ENCODE measurements at places on chromosomes 1 and 21.

DNA sequence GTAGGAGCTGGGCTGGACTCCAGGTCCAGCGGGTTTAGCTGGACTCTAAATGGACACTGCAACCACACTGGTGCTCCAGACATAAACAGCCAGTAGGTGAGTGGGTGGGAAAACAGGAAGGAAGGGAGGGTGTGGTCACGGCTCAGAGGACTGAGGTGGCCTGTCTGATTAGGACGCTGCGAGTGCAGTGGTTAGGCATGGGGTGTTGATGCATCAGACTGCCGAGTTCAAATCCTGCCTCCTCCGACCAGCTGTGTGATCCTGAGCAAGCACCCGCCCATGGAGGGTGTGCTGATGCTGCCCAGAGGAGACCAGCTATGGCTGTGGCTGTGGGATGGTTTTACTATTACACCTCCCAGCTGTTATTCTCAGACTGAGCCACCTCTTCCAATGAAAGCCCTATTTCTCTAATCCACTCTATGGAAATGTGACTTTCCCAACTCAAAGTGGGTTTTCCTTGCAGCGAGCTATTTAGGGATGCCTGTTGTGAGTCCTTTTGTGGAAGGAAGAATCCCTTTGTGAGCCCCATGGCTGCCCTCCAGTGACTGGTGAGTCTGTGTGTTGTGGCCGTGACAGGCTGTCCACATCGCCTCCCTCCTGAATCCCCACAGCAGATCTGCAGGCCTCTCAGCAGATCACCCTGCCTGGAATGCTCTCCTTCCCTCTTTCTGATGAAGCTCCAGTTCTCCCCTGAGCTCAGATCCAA, 56.6 kb upstream of the EDN2 start:
- DNase-seq = no peak

GRCh38 chr1:2343023-2343935, 48.1 kb downstream of the MORN1 start:
- no peak for DNase-seq

GRCh38 chr1:241286486-241286885, 70.5 kb downstream of the RGS7 start:
- no peak for DNase-seq

DNA sequence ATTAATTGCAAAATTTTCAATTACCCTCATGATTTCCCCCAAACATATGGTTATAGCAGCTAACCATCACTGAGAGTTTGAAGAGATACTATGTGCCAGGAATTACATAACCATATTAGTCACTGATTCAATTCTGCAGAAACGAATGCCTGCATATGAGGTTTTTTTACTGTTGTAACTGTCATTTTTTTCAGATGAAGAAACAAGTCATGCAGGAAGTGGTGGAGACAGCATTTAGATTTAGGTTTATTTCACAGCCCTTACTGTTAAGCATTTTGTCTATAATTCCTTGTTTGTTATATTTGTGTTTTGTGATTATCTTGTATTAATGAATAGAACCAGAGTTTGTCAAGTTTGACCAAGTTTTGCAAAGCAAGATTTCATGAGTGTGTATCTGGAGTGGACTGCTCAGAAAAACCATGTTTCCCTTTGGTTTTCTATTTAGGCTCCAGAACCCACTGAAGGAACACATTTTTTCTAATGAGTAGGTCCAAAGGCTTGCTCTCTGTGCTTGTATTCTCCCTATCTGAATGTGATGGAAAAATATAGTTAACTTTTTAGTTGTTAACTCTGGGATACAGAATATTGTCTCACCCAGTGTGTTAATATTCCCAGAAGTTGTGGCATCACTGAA, 308.5 kb upstream of the ADAMTS5 start:
- DNase-seq = no peak

DNA sequence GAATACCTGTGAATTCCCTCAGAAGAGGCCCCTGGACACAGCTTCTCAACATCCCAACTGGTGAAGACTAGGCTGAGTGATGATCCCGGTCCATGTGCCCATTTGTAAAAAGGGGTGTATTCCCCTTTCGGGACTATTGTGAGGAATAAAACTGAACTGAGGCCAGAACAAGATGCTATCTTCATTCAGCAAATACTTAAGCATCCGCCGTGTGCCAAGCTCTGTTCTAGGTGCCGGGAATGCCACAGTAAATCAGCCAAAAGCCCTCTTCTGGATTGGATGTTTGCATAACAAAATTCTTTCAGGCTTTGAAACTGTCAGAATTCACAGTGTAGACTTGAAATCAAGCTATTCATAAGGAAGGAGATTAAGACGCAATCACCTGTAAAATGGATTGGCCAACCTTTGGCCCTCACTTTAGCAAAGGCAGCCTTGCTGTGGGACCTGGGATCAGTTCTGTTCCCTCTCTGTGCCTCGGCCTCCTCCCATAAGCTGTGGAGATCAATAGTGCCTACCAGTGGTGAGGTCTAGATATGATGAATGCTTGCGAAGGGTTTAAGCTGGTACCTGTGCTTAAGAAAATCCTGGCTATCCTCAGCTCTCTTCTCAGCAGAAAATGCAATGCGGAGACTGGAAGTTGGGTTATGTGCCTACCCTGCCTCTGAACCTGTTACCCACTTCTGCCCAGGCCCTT, 1.8 kb downstream of the ALPL start:
- no peak for DNase-seq

DNA sequence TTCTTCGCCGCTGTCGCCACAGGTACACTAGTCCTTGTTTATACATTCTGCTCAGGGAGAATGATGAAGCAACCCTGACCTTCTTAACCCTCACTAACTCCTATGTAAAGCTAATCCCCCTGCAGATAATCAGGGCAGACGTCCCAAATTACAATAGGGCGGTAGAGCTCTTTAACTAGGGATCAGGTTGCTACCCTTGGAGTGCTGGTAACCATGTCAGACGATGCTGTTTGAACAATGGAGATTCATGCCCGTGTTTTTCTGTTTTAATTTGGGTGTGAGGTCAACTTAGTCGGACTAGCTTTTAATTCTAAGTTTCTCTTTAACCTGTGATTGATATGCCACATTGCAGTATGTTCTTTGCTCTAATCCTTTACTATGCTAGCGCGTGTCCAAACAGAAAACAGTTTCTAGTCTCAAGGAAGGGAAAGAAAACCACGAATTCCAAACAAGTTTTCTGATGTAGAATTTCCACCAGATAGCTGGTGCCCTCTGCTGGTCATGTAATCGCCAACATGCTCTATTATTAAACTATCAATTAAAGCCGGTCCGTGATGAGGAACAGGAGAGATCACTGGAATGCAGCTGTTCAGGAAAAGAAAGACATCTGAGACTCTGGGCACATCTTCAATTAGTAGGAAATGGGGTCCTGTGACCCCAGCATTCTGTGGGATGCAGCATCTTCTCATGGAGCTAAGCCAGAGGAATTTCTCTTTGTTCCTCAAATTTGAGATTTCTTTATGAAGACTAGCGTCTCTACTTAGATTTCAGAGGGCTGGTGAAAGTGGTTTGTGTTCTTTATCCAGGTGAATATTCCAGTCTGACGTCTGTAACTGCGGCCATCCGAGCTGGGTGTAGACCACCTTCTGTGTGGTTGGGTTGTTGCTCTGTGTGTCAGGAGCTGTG, 18.3 kb upstream of the VAMP3 start:
- DNase-seq = peak; percentile 91
